ENCODE measurements at places on chromosomes 5 and 9.

- no peak for DNase-seq
Observed at GRCh38 chr9:2174306-2174705, 159.2 kb downstream of the SMARCA2 start.

- DNase-seq, result no peak
Observed at GRCh38 chr9:130995086-130996011, 13.6 kb upstream of the LAMC3 start.

DNA sequence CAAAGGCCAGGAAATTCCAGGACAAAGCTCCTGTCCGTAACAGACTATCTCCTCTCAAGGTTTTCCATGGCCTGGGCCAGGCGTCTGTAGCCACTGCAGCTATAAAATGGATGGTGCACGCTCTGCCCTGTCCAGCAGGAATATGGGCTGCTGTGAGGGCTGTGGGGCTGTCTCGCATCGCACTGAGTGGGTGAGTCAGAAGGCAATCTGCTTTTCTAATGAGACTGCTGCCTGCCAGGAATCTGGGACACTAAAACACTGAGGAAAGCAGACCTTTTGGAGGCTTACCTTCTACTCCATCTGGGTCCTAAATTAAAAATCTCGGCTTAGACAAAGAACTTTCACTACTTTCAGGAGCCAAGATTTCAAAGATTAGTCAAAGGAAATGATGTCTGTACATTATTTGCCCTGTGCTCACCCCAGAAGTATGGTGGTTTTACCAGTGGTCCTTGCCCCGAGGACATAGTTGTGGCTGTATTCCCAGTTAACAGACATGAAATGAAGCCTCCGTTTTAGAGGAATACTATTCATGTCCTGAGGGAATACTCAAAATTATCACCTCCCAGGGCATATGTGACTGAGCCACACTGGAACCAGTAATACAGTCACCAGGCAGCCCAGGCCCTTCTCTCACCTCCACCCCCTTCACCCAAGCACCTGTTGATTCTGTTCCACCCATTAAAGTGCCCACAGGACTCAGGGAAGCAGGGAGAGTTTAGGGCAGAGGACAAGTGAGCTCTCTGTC is 56.4 kb downstream of the PFDN1 start:
- no peak for DNase-seq

DNA sequence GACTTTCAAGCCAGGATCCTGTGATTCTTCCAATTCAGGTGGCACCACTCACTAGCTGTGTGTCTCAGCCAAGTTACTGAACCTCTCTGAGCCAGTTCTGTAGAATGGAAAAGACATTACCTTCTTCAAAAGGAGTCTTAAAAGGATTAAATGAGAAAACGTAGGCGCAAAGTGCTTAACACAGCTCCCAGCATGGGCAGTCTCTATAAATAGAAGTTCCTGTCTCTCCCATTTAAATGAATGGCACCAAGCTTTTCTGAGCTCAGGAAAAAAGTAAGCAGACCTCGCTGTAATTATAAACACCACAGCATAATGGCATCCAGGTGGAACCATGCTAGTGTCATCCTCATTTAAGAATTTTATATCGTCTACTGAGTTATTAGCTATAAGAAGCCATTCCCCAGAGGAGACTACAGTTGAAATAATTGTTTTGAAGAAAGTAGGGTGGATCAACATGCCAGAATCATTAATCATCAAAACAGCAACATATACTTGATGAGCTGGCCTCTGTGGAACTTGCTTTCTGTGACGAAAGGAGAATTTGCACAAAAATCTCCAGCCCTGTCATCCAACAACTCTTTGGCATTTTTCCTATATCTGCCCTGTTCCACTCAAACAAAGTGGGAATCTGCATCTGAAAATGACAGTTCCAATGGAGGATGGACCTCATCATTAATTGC is 188.9 kb downstream of the SPOCK1 start:
- no peak for DNase-seq

GRCh38 chr5:155906046-155906445 is 420.9 kb upstream of the SGCD start:
- no peak for DNase-seq

DNA sequence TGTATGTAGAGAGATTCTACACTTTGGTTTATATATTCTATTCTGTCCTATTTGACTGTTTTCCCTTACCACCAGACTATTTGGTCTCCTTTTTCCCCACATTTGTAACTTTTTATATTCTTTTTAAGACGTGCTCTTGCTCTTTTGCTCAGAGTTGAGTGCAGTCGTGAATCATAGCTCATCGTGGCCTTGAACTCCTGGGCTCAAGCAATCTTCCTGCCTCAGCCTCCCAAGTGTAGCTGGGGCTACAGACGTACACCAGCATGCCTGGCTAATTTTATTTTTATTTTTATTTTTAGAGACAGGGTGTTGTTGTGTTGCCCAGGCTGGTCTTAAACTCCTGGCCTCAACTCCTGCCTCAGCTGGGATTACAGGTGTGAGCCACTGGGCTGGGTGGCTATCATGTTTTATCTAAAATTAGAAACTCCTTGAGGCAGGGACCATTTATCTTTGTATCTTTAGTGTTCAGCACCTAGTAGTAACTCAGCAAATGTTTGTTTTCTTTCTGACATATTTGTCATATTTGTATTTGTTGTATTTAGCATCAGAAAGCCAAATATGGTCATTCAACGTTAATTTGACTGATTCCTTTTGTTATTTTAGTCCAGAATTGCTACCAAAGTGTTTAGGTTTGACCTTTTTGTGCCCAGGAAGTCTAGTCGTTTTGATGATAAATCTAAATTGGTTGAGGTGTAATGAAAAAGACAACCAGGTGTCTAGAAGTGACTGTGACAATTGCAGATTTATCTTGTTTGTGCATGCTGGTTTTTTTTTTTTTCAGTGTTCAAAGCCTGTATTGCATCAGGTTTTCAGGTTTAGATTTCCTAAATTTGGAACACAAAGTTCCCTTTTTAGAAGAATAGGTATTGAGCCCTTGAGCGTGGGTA is 44.3 kb downstream of the ERBIN start:
- DNase-seq, result no peak

- no peak for DNase-seq
Observed at GRCh38 chr9:78971540-78971939, 600.2 kb upstream of the TLE4 start.

DNA sequence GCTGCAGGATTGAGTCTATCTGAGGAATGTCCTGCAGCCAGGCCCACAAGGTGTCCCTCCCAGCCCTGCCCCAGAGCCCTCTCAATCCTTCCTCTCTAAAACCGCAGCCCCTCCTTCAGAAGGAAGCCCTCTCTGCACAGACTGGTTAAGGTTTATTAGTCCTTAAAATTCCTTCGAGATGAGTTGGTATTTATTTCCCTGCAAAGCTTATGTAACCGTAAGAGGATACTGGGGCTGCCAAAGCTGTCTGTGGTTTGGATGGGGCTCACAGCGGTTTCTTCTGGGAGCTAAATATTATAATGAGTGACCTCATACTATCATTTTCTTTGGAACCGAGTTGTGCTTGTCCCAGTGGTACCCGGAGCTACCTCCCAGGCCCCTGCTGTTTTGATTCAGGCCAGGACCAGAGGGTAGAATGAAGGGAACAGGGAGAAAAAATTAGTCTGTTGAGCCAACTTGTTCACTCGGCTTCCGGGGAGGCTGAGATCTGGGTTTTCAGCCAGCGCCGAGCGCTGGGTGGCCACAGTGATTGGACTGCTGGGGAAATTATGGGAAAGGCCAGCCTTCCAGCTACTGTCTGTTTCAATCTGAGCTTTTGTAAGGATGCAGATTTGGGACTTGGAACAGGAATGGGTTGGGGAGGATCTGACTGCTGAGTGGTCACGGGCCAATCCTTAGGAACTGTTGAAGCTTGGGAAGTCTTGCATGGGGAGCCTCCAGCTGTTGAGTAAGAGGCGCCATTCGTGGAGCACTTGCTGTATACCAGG is 107.5 kb downstream of the NDFIP1 start:
- no peak for DNase-seq

DNA sequence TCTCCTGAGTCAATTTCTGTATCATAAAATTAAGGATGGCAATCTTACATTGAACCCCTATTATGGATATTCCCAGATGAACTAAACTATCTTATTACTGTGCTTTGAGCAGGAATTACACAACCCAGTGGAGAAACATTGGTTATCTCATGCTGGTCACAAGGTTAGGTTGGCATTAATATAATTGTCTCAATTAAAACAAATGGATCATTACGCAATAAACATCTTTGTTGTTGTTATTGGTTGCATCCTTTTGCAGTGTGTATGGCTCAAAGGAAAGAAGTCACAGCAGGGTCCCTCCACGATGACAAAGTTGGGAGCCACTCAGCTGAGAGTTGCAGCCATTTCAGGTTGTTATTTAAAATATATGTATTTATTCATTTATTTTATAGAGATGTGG is 297.0 kb upstream of the KLF4 start:
- DNase-seq, result no peak

DNA sequence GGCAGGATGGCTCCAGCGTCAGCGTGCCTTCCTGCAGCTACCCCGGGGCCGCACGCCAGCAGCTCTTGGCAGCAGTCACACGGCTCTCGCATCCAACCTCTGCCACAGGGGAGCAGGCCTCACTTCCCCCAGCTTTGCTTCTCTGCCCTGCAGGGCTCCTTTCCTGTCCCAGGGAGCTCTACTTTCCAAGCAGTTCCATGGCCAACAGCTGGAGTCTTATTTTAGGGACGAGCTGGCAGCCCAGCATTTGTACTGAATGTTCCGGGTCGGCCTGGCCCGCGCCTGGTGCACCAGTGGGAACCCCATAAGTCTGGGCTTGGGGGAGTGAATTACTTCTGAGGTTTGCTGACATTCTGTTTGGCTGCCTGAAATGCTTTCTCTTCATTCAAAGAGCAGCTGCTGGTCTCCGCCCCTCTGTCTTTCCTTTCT is 34.6 kb downstream of the GADD45G start:
- DNase-seq, result no peak

DNA sequence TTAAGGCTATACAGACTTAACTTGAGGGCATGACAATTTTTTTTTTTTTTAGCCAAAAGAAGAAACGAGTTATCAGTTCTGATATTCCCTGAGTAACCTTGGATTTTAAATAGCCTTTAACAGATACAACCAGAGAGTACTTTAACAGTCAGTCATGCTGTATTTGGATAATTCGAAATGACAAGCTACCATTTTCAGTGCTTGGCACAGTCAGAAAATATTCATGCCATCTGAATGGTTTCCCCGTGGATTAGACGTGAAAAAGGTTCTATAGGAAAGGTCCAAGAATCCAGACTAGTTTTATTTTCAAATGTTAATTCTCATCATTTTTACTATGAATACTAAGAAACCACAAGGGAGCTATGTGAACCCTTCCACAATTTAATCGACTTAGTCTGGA is 165.7 kb downstream of the PAM start:
- no peak for DNase-seq

DNA sequence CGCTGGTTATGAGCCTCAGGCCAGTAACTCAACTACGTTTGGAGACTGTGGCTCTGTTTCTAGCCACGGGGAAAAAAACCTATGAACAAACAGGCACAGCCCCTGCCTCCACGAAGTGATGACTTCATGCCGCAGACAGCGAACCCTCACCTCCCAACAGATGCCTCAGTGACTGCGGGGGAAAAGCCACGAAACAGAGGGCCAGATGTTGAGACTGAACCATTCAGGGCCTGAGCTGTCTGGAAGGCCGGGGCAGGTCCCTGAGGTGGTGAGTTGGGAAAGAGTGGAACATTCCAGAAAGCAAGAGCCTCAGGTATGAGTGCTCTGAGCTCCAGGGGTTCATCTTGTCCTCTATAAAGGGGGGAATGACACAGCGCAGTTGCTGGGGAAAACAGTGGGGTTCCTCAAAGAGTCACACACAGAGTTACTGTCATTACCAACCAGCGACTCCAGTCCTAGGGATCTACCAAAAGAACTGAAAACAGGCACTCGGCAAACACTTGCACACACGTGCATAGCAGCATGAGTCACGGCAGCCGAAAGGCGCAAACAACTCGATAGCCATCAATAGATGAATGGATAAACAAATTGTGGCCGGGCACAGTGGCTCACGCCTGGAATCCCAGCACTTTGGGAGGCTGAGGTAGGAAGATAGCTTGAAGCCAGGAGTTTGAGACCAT is 15.3 kb downstream of the PLPP7 start:
- DNase-seq, result no peak

GRCh38 chr9:6214903-6215302 is 704 bp upstream of the IL33 start:
- DNase-seq, result no peak

DNA sequence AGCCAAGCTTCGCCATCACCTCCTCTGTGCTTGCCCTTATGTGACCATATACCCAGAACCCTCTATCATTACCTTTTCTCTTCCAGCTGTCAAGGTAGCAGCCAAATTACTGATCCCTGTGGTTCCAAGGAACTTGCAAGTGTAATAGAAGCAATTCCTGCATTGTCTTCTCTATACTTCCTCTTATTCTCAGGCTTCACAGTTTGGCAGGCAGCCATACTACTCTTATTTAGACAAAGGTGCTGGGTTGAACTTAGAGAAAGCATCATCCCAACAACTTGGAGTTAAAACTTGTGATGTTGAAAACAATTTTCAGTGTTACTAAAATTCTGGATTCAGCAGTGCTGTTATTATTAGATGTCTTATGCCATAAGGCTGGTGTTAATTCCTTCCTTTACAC is 93.2 kb downstream of the NLN start:
- DNase-seq, result no peak

DNA sequence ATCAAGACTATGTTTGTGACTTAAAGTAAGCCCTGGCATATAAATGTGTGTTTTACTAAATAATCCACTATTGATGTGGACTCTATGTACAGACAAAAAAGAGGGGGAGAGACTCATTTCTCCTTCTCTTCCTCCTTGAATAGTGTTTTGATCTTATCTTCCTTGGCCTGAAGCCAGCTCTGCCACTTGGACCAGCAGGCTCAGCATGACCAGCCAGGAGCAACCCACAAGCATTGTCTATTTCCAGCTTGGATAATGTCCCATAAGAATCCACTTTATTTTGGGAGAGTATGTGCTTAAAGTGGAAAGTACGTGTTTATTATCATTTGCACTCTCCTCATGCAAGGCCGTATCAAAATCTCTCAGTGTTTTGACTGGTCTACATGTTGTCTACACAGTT is 23.8 kb upstream of the SLC46A2 start:
- DNase-seq, result no peak

- DNase-seq, result no peak
Observed at GRCh38 chr5:2669259-2669658, 82.2 kb downstream of the IRX2 start.

DNA sequence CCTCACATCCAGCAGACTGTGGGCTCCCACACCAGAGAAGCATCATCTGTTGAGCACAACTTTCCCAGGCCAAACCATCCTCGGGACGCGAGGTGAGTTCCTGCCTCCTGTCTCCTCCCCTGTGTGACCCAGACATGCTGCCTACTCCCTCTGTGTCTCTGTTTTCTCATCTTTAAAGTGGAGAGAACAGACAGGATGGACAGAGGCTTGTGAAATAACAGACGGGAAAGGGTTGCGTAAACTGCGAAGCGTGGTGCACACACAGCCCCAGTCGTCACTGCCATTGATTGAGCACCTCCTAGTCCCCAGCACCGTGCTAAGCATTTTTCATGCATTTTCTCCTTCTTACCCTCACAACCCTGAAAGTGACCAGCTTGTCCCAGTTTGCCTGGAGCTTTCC is 52.1 kb upstream of the LMX1B start:
- no peak for DNase-seq
